Naive B cell (primary cell): ENCODE measurements at places on chromosomes 5 and 9. TPM values are rescaled to one million over a fixed set of nuclear protein-coding genes. Genes with fewer than 3 reads are reported as not detected.
A peak's percentile ranks its signal among the peaks of the same experiment; 100 is the strongest.

CHMP5 gene
- 49.4 TPM for polyA plus RNA-seq

FOXD4L4 gene
- polyA plus RNA-seq, result not detected

DNA sequence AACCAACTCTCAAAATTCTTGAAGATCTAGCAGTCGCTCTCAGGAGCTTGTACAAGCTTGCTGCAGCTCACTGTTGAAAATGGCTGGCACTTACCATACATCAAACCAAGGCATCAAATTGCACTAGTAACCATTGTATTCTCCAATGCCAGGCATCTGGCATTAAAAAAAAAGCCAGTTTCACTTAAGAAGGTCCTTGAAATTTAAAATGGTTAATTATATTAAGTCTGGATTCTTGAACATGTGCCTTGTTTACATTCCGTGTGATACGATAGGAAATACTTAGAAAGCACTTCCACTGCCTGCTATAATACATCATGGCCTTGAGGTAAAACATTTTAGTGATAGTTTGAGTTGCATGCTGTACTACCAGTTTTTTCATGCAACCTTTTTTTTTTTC is 300.7 kb downstream of the KDM4C start:
- peaks cover 13% of the 10 kb centered on the region for H3K36me3 ChIP-seq
- H3K27ac ChIP-seq, result no peak overlapping the region
- no peak overlapping the region for H3K4me3 ChIP-seq
- no peak for DNase-seq
- H3K27me3 ChIP-seq, result no peaks in the 10 kb centered on the region

RETREG1 gene
- polyA plus RNA-seq, result 18.5 TPM

- peaks cover 21% of the 10 kb centered on the region for H3K4me1 ChIP-seq
- DNase-seq, result peak; percentile 53
- H3K36me3 ChIP-seq, result peaks cover 23% of the 10 kb centered on the region
- no peaks in the 10 kb centered on the region for H3K27me3 ChIP-seq
- H3K27ac ChIP-seq, result peak overlapping the region; percentile 70
These were observed 9.7 kb downstream of the ORM2 start for GRCh38 chr9:114339130-114339908.
